ENCODE measurements at places on chromosomes 4 and X.

DNA sequence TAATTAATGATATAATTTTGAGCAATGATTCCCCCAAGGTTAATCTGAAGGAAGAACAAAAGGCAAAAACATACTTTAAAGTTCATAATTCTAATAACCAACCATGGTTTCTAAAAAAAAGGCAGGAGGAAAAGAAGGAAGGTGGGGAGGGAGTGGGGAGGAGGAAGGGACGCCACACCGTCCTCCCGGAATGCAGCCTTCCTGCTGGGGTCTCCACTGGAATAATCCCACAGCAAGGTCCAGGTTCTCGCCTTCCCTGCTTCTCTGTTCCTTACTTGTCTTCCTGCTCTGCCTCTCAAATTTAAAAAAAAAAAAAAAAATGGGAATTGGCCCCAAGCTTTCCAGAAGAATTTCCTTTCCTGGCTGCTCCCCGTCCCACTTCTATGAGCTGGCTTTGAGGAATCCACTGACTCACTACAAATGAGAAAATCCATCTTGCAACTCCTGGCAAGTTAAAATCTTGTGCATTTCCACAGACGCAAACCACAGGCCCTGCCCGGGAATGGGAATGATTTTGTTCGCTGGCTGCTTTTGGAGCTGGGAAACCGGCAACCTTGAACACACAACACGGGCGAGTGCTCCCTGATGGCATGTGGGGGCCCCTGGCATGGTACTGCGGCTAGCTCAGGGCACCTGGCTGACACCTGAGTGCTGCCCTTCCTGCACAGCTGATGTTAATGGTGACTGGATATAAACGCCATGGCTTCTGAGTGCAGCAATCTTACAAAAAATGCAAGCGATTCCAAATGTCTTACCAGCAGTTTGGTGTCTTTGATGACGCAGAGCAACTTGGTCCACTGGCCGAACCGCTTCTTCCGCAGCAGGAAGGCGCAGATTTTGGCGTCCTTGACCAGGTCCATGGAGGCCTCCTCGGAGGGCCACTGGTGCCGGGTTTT lies 97.0 kb downstream of the AFAP1 start:
- DNase-seq: peak; percentile 99

GRCh38 chr4:113941836-113942235 lies 37.6 kb downstream of the ARSJ start:
- DNase-seq: no peak

GRCh38 chr4:93147524-93148212 lies 680.9 kb upstream of the ATOH1 start:
- no peak for DNase-seq

- no peak for DNase-seq
Measured at GRCh38 chr4:37023504-37023903, 221.0 kb upstream of the NWD2 start.

DNA sequence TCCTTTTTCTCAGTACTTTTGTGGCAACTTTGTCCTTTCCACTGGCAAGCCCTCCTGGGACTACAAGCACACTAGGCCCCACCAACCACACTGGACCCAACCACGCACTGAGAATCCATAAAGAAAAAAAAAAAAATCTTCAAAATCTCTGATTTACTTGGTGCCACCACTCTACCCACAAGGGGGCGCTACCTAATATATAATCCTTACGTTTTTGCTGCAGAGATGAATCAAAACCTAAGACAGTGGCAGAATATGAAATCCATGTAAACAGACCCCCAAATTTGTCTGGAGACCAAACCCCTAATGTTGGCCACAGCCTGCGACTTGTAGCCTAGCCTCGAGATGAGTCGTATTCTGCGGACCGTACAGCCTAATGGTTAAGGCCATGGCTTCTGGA lies 63.5 kb upstream of the ARHGAP36 start:
- no peak for DNase-seq

- DNase-seq: no peak
Measured at GRCh38 chrX:18725310-18725943, 18.0 kb downstream of the PPEF1 start.

DNA sequence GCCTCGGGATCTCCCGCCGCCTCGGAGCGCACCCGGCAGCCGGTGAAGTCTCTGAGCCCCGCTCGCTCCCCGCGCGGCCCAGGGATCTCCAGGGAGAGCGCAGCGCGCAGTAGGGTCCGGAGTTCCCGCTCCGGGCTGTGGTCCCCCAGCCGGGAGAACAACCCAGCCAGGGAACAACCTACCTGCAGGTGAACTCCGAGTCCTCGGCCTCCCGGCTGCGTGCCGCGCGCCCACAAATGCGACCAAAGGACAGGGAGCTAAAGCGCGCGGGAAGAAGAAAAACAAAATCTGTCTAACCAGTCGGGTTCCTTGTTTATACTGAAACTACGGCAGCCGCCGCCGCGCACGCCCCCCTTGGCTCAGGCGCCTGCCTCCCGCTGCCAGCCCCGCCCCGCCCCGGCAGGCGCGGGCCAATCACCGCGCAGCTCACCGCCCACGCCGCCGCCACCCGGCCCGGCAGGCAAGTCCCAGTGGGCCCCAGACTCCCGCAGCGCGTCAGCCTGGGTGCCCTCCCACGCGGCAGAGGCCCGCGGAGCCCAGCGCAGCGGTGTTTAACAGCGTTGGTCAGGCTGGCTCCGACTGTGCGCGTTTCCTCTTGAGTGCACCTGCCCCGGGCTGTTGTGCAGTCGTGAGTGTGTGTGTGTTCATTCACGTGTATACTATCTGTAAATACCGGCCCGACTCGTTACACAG lies at the start of gene RASGEF1B:
Gene RASGEF1B (minus strand): TSS at position 320 of the 693 bp plus-strand sequence. CDS start 12,399 bp downstream, outside the sequence.
- no peak for DNase-seq

GRCh38 chr4:1763550-1764080 lies 29.5 kb upstream of the FGFR3 start:
- DNase-seq: no peak

- DNase-seq: no peak
Measured at GRCh38 chr4:6825403-6825802, 42.9 kb downstream of the KIAA0232 start.

- no peak for DNase-seq
Measured at GRCh38 chr4:43607827-43608461, 715.4 kb downstream of the GRXCR1 start.

GRCh38 chr4:120348521-120348920 lies 281.9 kb upstream of the MAD2L1 start:
- no peak for DNase-seq

DNA sequence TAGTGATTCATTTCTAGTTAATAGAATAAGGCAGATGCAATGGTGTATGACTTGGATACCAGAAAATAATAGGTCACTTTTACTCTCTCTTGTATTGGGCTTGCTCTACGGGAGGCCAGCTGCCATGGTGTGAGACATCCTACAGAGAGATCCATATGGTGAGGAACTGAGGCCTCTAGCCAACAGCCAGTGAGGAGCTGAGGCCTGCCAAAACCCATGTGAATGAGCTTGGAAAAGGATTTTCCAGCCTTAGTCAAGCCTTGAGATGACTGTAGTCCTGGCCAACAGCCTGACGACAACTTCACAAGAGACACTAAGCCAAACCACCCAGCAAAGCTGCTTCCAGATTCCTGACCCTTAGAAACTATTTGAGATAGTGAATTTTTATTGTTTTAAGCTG lies 1300.2 kb downstream of the RAPGEF2 start:
- DNase-seq: no peak

DNA sequence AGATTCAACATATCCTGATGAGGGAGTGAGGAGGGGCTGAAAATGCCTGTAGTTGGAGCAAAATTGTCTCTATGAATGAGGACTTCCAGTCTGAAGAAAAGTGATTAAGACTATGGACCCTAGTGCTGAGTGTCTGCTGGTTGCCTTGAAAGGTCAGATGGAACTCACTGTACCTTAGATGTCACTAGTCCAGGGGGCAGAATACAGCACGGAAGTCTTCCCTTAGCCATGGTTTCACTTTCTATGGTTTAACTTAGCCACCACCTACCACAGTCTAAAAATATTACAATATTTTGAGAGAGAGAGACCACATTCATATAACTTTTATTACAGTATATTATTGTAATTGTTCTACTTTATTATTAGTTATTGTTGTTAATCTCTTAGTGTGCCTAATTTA lies 223.1 kb downstream of the FMR1NB start:
- DNase-seq: no peak

- peak; percentile 23 for DNase-seq
Measured at GRCh38 chr4:65046192-65047133, 623.8 kb downstream of the EPHA5 start.

DNA sequence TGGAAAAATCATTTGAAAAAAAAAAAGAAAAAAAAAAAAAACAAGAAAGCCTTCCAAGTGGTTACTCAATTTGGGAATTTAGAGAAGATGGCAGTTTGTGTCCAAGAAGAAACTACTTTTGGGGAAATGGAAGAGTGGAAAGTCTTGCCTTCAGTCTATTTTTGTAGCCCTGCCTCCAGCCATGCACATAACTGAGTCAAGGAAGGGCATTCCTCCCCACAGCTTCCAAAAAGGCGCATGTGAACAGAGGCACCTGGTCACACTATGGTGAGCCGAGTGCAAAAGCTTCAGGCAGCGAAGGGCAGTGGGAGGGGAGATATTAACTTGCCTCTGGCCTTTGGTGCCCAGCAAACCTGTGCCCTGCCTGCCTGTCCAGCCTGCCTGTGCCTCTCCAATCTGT lies 163.7 kb downstream of the SMIM20 start:
- DNase-seq: no peak

- no peak for DNase-seq
Measured at GRCh38 chrX:69144838-69145680, 20.2 kb downstream of the PJA1 start.

DNA sequence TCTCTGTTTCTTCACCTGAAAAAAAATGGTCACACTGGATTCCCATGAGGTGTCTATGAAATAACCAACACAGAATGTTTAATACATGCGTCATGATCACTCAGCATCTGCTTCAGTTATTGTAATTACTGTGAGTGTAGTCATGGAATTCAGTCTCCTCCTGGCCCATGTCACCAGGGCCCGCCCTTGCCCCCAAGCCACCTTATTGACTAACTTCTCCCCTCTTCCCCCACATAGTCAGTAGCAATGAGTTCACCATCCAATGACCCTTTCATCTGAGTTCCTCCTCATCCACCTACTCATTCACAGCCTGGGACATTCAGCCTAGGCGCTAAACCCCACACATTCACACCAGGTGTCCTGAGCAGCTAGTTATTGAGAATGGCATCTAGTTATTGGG lies 15.6 kb downstream of the PNMA6F start:
- no peak for DNase-seq

DNA sequence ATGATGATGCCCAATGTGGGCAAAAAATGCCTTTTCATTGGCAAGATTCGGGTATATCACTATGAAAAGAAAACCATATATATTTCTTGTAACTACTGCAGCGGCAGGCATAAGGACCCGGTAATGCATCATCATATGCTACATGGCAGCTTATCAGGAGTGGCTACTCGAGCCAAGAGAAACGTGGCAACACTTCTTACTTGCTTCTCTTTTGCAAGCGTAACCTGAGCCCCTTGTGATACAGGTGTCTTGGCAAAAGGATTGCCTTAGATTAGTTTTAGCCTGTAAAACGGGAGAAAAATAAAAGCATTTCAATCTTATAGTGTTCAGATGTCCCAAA lies 280.3 kb downstream of the SPRY1 start:
- no peak for DNase-seq

GRCh38 chr4:7075962-7076695 lies 8.3 kb upstream of the GRPEL1 start:
- no peak for DNase-seq

- DNase-seq: no peak
Measured at GRCh38 chr4:173492315-173492714, 37.7 kb downstream of the HAND2 start.

DNA sequence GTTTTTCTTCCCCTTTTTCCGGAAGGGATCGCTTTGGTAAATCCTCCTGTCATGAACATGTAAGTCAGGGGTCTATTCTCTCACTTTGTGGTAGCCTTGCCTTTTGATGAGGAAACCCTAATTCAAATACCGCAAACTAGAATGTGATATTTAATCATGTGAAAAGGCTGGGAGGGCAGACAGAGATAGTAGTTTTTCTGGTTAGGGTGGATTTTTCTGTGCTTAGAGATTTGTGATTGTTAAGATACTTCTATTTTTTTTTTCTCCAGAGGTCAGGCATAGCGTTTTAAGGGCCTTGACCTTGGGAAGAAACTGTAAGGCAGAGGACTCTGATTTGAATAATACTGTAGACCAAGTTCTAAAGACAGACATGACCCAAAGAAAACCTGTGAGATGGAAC lies 41.8 kb upstream of the PACRGL start:
- DNase-seq: no peak

DNA sequence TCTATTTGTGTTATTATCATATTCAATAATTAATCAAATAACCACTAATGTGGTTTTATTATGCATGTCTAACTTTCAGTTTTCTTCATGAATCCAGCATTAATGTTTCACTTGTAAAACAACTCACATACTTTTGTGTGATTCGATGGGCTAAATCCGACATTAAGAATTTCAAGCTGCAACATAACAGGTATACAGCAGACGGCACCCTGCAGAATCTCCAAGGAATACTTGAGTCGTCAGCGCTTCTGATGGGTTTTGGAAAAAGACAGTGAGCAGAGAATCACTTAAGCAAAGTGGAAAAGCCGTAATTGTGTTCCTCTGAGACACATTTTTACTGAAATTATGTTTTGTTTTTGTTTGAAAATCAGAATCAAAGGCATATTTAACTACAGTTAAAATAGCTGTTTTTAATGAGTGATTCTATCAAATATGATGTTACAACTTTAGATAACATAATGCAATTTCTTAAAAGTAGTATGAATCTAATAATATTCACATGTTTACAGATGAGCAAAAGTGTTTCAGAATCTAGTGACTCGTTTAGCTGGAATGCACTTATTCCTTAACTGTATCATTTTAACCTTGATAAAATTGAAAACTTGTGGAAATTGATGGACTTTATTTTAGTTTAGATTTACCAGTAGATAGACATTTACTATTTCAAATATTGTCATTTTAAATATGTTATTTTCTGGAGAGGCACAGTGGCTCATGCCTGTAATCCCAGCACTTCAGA lies 514.8 kb downstream of the CCSER1 start:
- DNase-seq: peak; percentile 3

- no peak for DNase-seq
Measured at GRCh38 chr4:151192556-151193235, 84.3 kb upstream of the PRSS48 start.

GRCh38 chr4:23547096-23547495 lies 342.8 kb downstream of the PPARGC1A start:
- DNase-seq: no peak

DNA sequence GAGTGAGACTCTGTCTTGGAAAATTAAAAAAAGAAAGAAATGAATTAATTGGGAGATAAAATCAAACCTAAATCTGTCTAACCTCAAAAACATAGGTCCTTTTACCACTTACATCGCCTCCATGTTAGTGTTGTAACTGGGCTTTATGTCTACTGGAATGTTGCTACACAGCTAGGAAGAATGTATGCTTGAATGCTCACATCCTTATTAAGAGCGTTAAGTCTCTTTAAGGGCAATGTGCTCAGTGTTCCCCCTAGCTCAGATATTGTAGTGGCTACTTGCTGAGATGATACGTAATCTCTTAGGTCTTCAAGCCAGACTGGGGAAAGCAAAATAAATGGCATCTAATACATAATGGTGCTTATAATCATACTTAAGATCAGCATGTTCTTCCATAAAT lies 1072.8 kb downstream of the PDHA2 start:
- DNase-seq: no peak

- DNase-seq: no peak
Measured at GRCh38 chr4:69984030-69984443, 11.7 kb upstream of the STATH start.

GRCh38 chr4:180100433-180101344 lies 2142.5 kb upstream of the TENM3 start:
- DNase-seq: no peak
